Urinary bladder (tissue), 4 donors: ENCODE measurements at places on chromosomes 12 and 14. TPM values are rescaled to one million over a fixed set of nuclear protein-coding genes. Genes with fewer than 3 reads are reported as not detected.

- DNase-seq = peak; percentile 54
These were observed 147.4 kb upstream of the EGLN3 start for GRCh38 chr14:34098045-34098984.

DNA sequence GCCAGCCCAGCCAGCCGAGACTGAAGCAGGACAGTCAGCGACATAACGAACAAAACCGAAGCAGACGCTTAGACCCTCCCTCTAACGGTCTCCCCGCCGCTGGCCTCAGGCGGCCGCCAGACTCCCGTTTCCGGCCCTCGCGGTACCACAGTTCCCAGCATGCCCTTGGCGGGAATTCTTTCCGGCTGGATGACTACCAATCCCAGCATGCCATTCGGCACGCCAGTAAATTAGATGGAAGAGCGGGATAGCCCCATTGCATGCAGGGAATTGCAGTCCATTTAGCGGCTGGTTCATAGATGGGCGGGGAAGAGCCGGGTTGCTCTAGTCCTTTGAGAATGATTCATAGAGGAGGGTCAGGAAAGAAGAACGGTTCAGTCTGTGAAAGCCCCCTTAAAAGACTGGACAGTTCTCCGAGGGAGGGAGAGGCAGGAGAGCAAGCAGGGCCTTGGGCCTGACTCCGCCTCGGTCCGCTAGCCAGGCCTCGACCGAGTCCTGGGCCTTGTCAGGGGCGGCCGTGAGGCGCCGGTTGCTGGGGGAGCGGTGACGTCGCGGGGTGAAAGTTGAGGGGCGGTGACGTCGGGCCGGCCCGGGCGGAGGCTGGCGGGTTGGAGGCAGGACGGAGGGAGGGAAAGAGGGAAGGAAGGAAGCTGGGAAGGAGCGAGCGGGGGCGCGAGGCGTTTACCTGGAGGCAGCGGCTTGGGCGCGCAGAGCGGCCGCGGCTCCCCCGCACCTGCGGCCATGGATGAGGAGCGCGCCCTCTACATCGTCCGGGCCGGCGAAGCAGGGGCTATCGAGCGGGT is at the start of gene RIC8B:
Gene RIC8B, plus strand, starts transcription at position 678 of the 803 bp plus-strand sequence. Its CDS starts 64 bp downstream, at position 742.
- peak; percentile 99 for DNase-seq

DNA sequence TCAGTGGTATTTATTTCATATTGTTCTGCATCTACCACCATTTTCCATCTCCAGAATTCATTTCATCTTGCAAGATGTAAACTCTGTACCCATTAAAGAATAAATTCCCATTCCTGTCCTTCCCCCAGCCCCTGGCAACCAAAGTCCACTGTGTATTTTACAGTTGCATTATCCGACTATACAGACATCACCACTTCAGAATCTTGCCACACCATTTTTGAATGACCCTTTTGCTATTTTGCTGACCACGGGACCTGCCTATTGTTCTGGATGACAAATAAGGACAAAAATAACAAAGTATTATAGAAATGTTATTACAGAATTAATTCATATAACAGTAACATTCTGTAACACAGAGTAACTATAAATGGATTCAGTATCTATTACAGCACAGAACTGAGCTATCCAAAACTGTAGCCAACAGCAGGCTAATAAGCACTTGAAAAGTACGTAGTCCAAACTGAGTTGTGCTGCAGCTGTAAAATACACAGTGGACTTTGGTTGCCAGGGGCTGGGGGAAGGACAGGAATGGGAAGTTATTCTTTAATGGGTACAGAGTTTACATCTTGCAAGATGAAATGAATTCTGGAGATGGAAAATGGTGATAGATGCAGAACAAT is 61.3 kb downstream of the CDK17 start:
- DNase-seq = no peak

The GZMB gene
- total RNA-seq = not detected

- no peak for DNase-seq
These were observed 120.1 kb downstream of the ITPR2 start for GRCh38 chr12:26712892-26713291.

- DNase-seq = no peak
These were observed 4.1 kb downstream of the CLEC2D start for GRCh38 chr12:9673404-9674225.
